AG09309 (cell line): ENCODE measurements at places on chromosomes 12 and 14.

- no peak for DNase-seq
Measured at GRCh38 chr14:103065861-103066260, 8.5 kb upstream of the CDC42BPB start.

- DNase-seq, result peak; percentile 82
Measured at GRCh38 chr14:68547305-68548193, 245.3 kb downstream of the ZFP36L1 start.

GRCh38 chr14:56603648-56604047 is 24.1 kb downstream of the TMEM260 start:
- DNase-seq, result no peak

- DNase-seq, result no peak
Measured at GRCh38 chr12:29612912-29613311, 115.4 kb upstream of the OVCH1 start.

DNA sequence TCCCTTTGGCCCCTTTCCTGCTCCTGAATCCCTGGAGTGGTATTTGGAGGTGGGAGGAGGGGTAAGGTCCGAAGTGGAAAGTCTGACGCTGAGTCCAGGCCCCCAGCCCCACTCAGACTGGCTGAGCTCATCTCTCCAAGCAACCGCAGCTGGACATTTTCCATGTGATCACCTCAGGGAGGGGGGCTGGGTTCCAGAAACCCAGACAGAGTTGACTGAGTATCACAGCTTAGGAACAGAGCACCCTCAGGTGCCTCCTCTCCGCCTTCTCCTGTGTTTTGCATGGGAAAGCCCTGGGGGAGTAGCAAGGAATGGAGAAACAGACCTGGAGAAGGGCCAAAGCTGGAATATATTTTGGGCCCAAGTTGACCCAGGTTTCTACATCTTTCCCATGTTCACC is 8.0 kb upstream of the ITGA5 start:
- no peak for DNase-seq

DNA sequence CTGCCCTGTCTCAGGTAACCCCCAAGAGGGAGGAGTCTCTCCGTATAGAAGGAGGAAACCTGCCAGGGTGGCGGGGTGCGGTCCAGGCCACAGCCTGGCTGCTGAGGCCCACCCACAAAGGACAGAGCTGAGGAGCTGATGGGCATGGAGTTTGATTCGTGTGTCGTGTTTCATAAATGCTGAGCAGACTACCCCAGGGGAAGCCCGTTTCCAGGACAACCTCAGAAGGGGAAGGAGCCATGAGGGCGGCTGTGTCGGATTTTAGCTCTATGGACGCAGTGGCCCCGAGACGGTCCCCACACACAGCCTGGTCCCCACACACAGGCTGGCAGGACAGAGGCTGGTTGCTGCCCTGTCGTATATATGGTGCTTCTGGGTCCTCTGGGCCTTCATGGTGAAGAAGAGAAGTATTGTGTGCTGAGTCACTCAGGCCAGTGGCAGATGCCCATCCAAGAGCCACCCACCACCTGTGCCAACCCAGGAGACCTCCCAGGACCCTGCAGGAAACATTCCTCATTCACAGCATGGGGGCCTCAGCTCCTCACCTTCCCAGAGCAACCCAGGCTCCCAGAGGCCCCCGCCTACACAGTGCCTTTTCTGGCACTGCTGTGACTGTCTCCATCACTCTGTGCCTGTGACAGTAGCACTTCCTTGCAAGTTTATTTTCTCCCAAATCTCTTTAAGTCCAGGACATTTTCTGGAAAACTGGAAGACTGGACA is 63.1 kb upstream of the RIN3 start:
- DNase-seq, result no peak

- no peak for DNase-seq
Measured at GRCh38 chr12:79347866-79348265, 342.9 kb downstream of the PAWR start.
